Stimulated activated CD8-positive, alpha-beta memory T cell treated with anti-CD3 and anti-CD28 coated beads, Interleukin-4, amount 100 ng/mL, for 24 hours (primary cell): ENCODE measurements at places on chromosomes 16 and 17.
A peak's percentile ranks its signal among the peaks of the same experiment; 100 is the strongest.

DNA sequence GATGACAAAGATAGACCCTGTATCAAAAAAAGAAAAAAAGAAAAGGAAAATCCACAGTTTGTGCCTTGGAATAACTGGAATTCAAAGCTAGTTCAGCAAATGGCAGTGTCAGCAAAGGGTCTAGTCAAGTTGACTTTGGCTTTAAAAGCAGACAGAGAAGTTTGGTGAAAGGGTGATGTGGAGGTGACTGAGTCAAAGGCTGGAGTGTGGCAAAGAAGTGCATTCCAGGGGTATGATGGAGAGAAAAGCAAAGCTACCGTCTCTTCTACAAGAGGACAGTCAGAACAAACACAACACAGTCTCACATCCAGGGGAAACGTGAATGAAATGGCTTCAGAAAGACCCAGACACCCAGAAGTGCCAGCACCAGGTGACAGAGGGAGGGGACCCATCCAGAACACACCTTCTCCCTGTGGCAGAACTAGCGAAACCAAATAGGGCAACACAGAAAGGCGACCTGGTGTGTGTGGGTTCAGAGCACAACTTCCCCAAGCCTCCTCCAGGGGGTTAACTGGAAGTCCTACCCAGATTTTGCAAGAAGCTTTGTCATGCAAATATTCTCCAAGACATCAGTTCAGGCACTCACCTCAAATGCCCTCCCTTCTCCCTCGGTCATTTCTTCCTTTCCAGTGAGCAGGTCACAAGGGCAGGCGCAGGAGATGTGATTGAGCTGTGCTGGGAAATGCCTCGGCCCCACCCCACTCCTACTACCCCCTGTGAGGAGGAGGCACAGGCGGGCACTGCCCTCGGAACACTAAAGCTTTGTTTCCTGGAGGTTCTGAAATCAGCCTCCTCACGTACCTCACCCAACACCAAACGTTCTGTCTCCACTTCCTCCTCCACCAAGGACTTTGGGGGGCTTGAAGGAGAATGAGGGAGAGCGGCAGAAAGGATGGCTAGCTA lies 481.9 kb downstream of the SOX9 start:
- no peak for DNase-seq

DNA sequence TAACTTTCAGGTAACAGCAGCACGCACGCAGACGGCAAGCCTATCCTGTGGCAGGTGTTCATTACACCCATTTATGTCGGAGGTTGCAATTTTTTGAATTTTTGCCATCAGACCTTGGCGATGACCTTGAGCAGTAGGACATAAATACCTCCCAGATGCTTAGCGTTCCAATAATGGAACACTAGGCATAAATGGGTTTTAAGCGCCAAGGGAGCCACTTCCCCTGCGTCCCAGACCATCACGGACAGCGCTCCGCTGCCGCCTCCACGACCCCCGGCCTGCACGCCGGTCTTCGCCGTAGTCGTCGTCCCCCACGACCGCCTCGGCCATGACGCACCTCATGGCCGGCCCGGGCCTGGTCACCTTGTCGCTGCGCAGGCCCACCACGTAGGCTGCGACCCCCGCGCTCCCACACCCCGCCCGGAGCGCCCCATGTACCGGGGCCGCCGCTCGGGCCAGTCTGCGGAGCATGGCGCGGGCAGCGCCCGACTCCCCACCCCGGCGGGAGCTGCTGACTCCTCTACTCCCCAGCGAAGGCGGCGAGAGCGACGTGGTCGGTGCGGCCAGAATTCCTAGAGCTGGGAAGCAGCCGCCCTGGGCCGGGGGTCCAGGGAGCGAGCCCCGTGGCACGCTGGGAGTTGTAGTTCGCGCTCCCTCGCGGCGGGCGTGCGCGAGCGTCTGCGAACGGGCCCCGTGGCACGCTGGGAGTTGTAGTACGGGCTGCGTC lies 22.7 kb downstream of the TMEM235 start:
- peak; percentile 78 for DNase-seq

GRCh38 chr17:4538236-4539002 lies 16.8 kb downstream of the MYBBP1A start:
- no peak for DNase-seq

- no peak for DNase-seq
Observed at GRCh38 chr16:87569601-87570571, 32.4 kb upstream of the JPH3 start.

DNA sequence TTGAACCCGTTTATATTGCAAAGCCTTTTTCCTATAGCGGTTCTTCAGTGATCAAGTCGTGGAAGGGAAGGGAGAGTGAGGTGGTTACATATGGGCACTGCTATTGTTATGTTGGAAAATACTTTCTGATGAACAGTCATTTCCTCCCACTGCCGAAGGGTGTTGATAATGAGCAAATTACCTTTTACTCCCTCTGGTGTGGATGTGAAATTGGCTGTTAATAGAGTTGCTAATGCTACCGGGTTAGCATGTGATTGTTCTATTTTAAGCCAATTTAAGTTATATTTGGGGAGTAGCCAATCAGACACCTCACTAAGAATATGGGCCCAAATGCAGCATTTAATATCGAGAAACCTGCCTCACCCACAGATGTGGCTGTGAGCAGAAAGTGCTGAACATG lies 15.6 kb upstream of the PMFBP1 start:
- DNase-seq = no peak

- no peak for DNase-seq
Observed at GRCh38 chr17:8555062-8555461, 75.5 kb downstream of the MYH10 start.

DNA sequence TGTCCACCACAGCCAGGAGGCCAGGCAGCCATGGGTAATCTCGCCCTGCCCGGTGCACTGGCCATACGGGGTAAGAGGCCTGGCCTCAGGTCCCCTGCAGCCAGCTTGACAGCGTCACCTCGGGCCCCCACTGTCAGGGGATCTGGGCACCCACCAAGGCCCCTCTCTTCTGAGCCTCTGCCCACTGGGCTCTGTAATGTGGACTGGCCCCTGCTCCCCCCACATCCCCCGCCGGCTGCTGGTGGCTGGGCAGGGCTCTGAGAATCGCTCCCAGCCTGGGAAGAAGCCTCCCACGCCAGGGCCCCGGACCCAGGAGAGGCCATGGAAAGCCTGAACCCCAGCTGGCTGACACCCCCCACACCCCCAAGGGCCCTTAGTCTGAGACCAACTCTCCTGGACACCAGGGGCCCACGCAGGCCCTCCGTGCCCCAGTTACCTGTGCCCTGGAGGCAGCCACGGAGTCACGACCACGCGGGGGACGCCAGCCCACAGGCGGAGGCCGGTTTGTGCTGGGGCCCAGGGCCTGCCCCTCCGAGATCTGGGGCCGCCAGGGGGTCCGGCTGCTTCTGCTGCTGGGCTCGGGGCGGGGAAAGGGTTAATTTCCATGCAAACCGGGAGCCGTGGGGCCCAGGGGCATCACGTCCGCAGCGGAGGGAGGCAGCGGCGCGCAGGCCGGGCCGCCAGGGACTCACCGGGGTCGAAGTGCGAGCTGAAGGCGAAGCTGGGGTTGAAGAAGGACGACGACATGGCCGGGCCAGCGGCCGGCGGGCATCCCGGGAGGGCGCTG lies at the start of gene PVALEF:
TSS of gene PVALEF (plus strand) at position 262 of the 787 bp plus-strand sequence. CDS start 15,720 bp downstream, outside the sequence.
- DNase-seq = no peak

DNA sequence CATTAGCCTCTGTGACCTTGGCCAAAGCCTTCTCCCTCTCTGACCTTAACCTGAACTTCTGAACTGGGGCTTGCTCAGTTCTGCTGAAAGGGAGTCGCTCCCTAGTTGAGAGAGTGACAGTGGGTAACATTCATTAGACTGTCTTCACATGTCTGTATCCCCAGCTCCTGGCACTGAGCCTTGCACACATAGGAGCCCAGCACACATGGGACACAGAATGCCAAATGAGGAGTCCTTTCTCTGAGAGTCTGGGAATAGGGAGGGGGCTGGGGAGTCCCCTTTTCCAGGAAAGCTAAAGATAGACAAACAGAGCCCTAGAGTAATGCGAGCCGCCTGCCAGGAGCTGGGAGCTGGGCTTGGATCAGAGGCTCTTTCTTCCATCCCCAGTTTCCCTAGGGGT lies 2.5 kb downstream of the TAC4 start:
- no peak for DNase-seq

DNA sequence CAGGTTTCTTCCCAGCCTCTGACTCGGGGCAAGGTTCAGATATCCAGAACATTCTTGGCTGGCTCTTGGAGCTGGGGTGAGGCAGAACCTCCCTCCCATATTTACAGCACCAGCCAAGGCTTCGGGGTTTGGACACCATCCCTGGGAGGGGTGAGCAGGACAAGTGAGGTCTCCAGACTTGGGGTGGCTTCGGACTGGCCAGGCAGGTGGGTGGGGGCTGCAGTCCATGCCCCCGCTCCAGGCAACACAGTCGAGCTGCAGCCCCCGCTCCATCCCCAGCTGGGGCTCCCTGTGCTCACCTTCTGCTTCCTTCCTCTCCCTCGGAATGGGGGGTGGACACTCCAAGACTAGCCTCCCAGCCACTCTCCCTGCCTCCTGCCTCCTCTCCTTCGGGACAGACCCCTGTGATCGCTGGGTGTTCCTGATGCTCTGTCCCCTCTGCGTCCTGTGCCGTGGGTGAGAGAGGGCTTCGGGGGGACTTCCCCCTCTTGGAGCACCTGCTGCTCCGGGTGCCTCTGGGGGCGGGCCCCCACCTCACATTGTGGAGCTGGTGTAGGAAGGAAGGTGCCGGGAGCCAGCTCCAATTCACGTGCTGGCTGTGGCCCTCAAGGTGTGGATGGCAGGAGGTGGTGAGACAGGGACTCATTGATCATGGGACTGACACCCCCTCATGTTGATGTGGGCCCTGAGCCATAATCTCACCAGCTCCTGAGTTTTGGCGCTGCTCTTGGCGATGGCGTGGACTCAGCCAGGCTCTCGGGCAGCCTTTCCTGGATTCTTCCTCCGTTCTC lies 189.2 kb downstream of the SEC14L1 start:
- DNase-seq = no peak

DNA sequence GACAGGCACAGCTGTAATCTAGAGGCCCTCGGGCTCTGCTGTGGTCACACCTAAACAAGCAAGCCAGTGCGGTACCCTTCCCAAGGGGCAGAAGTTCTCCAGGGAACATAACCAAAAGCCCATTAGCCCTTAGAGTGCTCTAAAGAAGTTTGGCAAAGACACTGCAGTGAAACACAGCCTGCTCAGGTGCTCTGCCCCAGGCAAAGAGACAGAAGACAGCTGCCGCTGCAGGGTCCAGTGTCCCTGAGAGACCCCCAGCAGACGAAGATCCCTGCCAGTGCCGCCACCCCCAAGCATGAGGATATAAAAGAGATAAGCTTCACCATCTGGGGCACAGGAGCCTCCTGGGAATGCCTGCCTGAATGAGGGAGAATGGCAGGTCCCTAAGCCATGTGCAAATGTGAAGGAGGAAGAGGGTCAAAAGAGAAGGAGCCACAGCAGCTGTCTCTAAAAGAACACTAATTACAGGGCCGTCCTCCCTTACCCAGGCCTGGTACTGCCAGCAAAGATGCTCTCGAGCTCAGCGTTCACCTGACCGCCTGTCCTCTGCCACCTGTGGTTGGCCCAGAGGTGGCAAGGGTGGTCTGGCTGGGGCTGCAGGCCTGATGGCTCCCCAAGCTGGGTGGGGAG lies 29.7 kb downstream of the CUEDC1 start:
- no peak for DNase-seq

GRCh38 chr16:14249291-14250032 lies 178.3 kb downstream of the MRTFB start:
- peak; percentile 8 for DNase-seq

GRCh38 chr17:74833501-74834377 lies 25.9 kb downstream of the GRIN2C start:
- no peak for DNase-seq

DNA sequence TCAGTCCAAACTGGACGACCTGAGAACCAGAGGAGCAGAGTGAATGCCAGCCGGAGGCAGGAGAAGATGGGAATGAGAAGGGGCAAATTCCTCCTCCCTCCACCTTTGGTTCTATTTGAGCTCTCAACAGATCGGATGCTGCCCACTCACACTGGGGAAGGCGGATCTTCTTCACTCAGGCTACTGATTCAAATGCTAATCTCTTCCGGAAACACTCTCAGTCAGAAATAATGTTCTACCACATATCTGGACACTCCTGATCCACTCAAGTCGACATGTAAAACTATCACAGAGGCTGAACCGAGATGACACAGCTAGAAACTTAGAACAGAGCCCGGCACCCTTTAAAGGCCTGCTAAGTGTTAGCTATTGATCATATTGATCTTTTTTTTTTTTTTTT lies 57.4 kb upstream of the GRIN2A start:
- no peak for DNase-seq

- no peak for DNase-seq
Observed at GRCh38 chr17:82923366-82924113, 83.7 kb upstream of the ZNF750 start.

GRCh38 chr16:12403746-12404658 lies 399.7 kb downstream of the CPPED1 start:
- no peak for DNase-seq

DNA sequence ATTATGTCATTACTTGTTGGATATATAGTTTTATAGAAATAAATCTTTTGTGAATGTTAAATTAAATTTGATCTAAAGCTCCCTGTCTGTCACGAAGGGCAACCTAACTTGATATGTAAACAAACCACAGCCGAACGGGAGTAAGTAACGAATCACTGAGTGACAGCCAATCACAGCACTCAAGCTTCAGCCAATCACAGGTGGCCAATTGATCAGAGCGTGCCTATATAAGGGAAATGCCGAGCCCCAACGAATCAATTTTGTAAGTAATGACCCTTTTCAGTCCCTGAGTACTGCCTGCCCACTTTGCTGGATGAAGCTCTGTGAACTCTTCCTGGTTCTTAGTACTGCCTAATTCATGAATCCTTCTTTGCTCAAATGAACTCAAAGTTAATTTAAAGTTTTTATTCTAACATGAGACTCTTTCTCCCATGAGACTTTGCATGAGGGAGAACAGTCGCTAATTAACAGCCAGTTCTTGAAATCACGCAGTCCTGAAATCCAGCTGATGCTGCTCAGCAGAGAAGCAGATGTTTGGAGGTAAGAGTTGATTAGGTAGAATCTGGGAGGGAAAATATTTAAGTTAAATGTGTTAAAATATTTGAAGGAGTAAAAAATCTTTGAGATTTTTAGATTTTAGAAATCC lies 302.2 kb downstream of the CNTNAP4 start:
- DNase-seq = no peak

DNA sequence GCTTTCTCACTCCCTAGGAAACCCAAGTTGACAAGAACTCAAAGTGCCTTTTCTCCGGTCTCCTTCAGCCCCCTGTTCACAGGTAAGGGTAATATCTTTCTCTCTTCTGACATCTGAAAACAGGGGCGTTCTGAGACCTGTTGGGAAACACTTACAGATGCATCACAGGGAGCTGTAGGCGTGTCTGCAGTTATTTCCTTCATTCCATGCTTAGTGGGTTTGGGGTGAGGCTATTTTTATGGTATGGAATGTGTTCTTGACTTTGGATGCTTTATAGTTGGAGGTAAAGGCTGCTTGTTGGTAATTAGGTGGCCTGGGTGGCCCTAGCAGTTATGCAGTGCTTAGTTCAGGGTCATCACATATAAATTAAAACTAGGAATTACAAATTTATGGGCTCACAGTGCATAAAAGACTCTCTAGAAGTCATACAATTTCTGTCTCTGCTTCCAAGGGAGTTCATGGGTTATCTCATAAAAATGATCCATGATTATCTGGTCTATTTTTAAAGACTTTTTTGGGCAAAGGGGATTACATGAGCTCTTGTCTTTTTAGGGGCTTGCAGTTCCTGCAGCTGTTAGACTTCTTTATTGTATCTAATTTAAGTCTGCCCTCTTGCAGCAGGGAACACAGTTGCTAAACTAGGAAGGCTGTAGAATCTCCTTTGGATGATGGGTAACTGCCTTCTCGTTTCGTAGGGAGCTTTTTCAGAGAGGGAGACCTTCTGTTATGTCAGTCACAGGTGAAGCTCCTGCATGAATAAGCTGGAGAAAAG lies 10.2 kb downstream of the SOCS7 start:
- no peak for DNase-seq

GRCh38 chr16:28317040-28317880 lies 24.9 kb downstream of the SBK1 start:
- DNase-seq = peak; percentile 70
